T-cell (primary cell): ENCODE measurements at places on chromosomes 6 and 20. TPM values are rescaled to one million over a fixed set of nuclear protein-coding genes. Genes with fewer than 3 reads are reported as not detected.

The ZSWIM3 gene
- 1.8 TPM for total RNA-seq

The RBM24 gene
- not detected for total RNA-seq

The DEFB123 gene
- not detected for total RNA-seq

The MYB gene
- 4.4 TPM for total RNA-seq

The TRIM38 gene
- total RNA-seq, result 26.2 TPM

The CNR1 gene
- total RNA-seq, result 0.73 TPM

The MYL9 gene
- 1.8 TPM for total RNA-seq

The CLVS2 gene
- not detected for total RNA-seq

The NR2E1 gene
- total RNA-seq, result not detected

- DNase-seq, result no peak
- no peaks in the 10 kb centered on the region for H3K36me3 ChIP-seq
- H3K27ac ChIP-seq, result no peak overlapping the region
- no peak overlapping the region for H3K4me3 ChIP-seq
- H3K4me1 ChIP-seq, result peaks cover 4% of the 10 kb centered on the region
Measured at GRCh38 chr20:1896484-1897258, 1.5 kb downstream of the SIRPA start.

DNA sequence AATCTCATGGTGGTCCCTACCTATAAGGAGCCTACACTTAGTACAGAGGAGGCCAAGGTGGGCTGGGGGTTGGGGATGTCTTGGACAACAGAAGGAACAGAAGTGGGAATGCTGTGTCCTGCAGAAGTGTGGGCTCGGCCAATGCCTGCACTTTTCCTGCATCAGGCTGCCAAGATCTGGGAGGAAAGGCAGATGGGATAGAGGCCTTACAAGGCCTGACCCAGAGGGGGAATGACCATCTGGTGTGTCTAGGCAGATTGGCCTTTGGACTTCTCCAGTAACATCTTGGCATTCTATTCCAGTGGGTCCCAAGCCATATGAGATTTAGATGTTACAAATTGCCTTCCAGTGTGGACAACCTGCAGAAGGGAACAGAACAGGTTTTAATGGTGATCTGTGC lies 124.7 kb upstream of the GPR6 start:
- no peaks in the 10 kb centered on the region for H3K36me3 ChIP-seq
- no peak overlapping the region for H3K4me3 ChIP-seq
- no peak for DNase-seq
- H3K27me3 ChIP-seq, result no peaks in the 10 kb centered on the region
- H3K27ac ChIP-seq, result no peak overlapping the region

- peaks cover 4% of the 10 kb centered on the region for H3K36me3 ChIP-seq
- H3K4me3 ChIP-seq, result no peak overlapping the region
- H3K27me3 ChIP-seq, result no peaks in the 10 kb centered on the region
Measured at GRCh38 chr20:38880952-38881735, 45.1 kb upstream of the FAM83D start.

GRCh38 chr20:2133318-2134183 lies 31.9 kb downstream of the STK35 start:
- peaks cover 7% of the 10 kb centered on the region for H3K36me3 ChIP-seq
- no peak overlapping the region for H3K27ac ChIP-seq
- H3K4me3 ChIP-seq, result no peak overlapping the region
- H3K4me1 ChIP-seq, result peaks cover 8% of the 10 kb centered on the region

GRCh38 chr20:18578581-18578980 lies 9.3 kb upstream of the DTD1 start:
- H3K36me3 ChIP-seq, result no peaks in the 10 kb centered on the region
- DNase-seq, result no peak
- no peaks in the 10 kb centered on the region for H3K27me3 ChIP-seq
- H3K27ac ChIP-seq, result no peak overlapping the region

- H3K4me1 ChIP-seq, result peaks cover 73% of the 10 kb centered on the region
- no peak for DNase-seq
- no peaks in the 10 kb centered on the region for H3K36me3 ChIP-seq
- peak overlapping the region; percentile 58 for H3K4me3 ChIP-seq
Measured at GRCh38 chr20:32971703-32972161, 32.5 kb downstream of the SUN5 start.

- H3K4me1 ChIP-seq, result no peaks in the 10 kb centered on the region
- H3K36me3 ChIP-seq, result no peaks in the 10 kb centered on the region
- no peak overlapping the region for H3K27ac ChIP-seq
- no peak overlapping the region for H3K4me3 ChIP-seq
Measured at GRCh38 chr6:101668496-101669030, 275.1 kb downstream of the GRIK2 start.

- peaks cover 22% of the 10 kb centered on the region for H3K4me1 ChIP-seq
- H3K27ac ChIP-seq, result no peak overlapping the region
- DNase-seq, result no peak
- H3K4me3 ChIP-seq, result no peak overlapping the region
Measured at GRCh38 chr20:20685635-20686034, 26.8 kb downstream of the RALGAPA2 start.

- H3K36me3 ChIP-seq, result no peaks in the 10 kb centered on the region
- no peaks in the 10 kb centered on the region for H3K27me3 ChIP-seq
- no peak overlapping the region for H3K27ac ChIP-seq
- no peak overlapping the region for H3K4me3 ChIP-seq
Measured at GRCh38 chr20:15196547-15197255, 859.3 kb upstream of the FLRT3 start.

GRCh38 chr6:75449630-75450206 lies 43.9 kb downstream of the FILIP1 start:
- H3K36me3 ChIP-seq, result no peaks in the 10 kb centered on the region
- H3K4me3 ChIP-seq, result no peak overlapping the region
- no peaks in the 10 kb centered on the region for H3K4me1 ChIP-seq
- no peaks in the 10 kb centered on the region for H3K27me3 ChIP-seq

DNA sequence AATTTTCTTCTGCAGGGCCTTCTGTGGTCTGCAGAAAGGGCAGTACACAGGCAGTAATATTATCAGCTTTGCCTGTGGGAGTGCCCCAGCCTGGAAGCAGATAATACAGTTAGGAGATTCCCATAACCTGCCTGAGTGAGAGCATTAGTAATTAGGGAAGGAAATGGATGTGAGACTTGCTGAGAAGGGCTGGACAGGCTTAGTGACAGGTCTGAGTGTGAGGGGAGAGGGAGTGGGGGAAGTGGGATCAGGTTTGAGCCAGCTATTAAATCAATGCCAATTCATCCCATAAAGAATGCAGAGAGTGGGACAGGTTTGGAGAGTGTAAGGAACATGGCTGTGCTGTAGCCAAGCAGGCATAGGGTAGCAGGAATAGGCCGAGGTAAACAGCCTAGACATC lies 10.1 kb upstream of the CFAP206 start:
- H3K27me3 ChIP-seq, result no peaks in the 10 kb centered on the region
- DNase-seq, result no peak
- H3K27ac ChIP-seq, result no peak overlapping the region
- H3K4me3 ChIP-seq, result no peak overlapping the region
- no peaks in the 10 kb centered on the region for H3K4me1 ChIP-seq

DNA sequence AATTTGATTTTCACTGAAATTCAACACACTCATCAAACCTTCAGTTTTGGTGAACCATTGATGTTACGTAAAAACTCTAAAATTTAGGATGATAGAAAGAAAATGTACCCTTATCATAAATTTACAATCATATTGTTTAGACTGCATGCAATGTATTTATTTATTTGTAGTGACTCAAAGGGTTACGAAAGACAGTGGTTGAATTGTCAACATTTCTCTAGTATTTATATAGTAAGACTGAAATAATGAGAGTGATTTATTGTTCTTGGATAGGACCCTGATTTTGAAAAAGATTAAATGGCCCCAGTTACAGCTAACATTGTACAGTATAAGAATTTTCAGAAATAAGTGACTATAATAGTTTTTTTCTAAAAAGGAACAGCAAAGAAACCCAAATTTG lies 591.5 kb downstream of the RFPL4B start:
- H3K27me3 ChIP-seq, result no peaks in the 10 kb centered on the region
- H3K4me3 ChIP-seq, result no peak overlapping the region
- H3K36me3 ChIP-seq, result no peaks in the 10 kb centered on the region
- no peaks in the 10 kb centered on the region for H3K4me1 ChIP-seq
- H3K27ac ChIP-seq, result no peak overlapping the region

DNA sequence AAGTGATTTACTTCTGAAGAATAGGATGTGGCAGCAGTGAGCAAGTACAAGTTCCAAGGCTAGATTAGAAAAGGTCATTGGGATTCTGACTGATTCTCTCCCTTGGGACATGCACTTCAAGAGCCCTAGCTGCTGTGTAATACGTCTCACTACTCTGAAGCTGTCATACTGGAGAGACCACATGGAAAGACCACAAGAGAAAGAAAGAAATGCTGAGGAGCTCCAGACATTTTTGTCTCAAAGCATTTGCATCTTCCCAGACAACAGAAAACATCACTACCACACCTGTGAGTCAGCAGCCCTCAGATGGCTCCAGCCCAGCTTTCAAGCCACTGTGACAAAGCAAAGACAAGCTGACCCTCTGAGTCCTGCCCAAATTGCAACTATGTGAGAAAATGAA lies 20.7 kb downstream of the TENT5A start:
- no peaks in the 10 kb centered on the region for H3K36me3 ChIP-seq
- no peak overlapping the region for H3K27ac ChIP-seq
- H3K27me3 ChIP-seq, result no peaks in the 10 kb centered on the region
- H3K4me3 ChIP-seq, result no peak overlapping the region

GRCh38 chr20:38926934-38927616 lies 858 bp downstream of the FAM83D start:
- peak overlapping the region; percentile 59 for H3K4me3 ChIP-seq
- H3K27me3 ChIP-seq, result no peaks in the 10 kb centered on the region
- H3K4me1 ChIP-seq, result peaks cover 38% of the 10 kb centered on the region
- DNase-seq, result no peak
- H3K27ac ChIP-seq, result no peak overlapping the region
- H3K36me3 ChIP-seq, result no peaks in the 10 kb centered on the region
